ENCODE measurements at places on chromosomes 11 and 22. TPM values are rescaled to one million over a fixed set of nuclear protein-coding genes. Genes with fewer than 3 reads are reported as not detected.

SGSM1 gene
- total RNA-seq = 0.64 TPM

YPEL1 gene
- 0.23 TPM for total RNA-seq

CDKN1C gene
- 0.74 TPM for total RNA-seq

TCIRG1 gene
- 182 TPM for total RNA-seq

RAG2 gene
- not detected for total RNA-seq

TRIM51 gene
- not detected for total RNA-seq

SMDT1 gene
- 40.1 TPM for total RNA-seq

CDC42EP2 gene
- total RNA-seq = 13.4 TPM

UPK3A gene
- total RNA-seq = not detected

APOBEC3A gene
- total RNA-seq = not detected

MEI1 gene
- total RNA-seq = not detected

PLA2G6 gene
- total RNA-seq = 5.1 TPM

OR51B2 gene
- total RNA-seq = not detected

MCHR1 gene
- not detected for total RNA-seq

MS4A7 gene
- total RNA-seq = not detected

GATD1 gene
- total RNA-seq = 50.3 TPM

MS4A2 gene
- total RNA-seq = not detected

CARD16 gene
- 0.23 TPM for total RNA-seq

LDHAL6A gene
- not detected for total RNA-seq

OR51B4 gene
- not detected for total RNA-seq

SYNGR1 gene
- total RNA-seq = 7.9 TPM

CHEK1 gene
- total RNA-seq = 31.4 TPM

CRACR2B gene
- 4.8 TPM for total RNA-seq

SLC22A12 gene
- not detected for total RNA-seq

OR5T2 gene
- total RNA-seq = not detected

ANKK1 gene
- not detected for total RNA-seq

OR5J2 gene
- total RNA-seq = not detected

GUCY1A2 gene
- total RNA-seq = 0.07 TPM

MS4A14 gene
- total RNA-seq = not detected

CNGA4 gene
- total RNA-seq = 0.03 TPM

SNX32 gene
- 0.06 TPM for total RNA-seq

KRTAP5-2 gene
- total RNA-seq = not detected

OR4D9 gene
- not detected for total RNA-seq

DCDC1 gene
- total RNA-seq = 0.28 TPM

OR51E1 gene
- total RNA-seq = not detected

DDX17 gene
- total RNA-seq = 88.3 TPM

AHNAK gene
- 188 TPM for total RNA-seq

TCN1 gene
- 0.21 TPM for total RNA-seq

C11orf91 gene
- 1.8 TPM for total RNA-seq

SLC5A4 gene
- total RNA-seq = not detected

FAM181B gene
- total RNA-seq = 0.10 TPM

PANX2 gene
- 4.6 TPM for total RNA-seq

C11orf87 gene
- 0.01 TPM for total RNA-seq

CABP4 gene
- total RNA-seq = not detected

PIWIL4 gene
- 0.07 TPM for total RNA-seq

MADD gene
- 24.2 TPM for total RNA-seq

ASCC2 gene
- total RNA-seq = 30.0 TPM
